ENCODE measurements at places on chromosomes 2 and 18.

- DNase-seq: no peak
These were observed 50.2 kb upstream of the DTNA start for GRCh38 chr18:34659579-34660517.

GRCh38 chr2:203743441-203743981 lies 37.1 kb downstream of the CD28 start:
- no peak for DNase-seq

DNA sequence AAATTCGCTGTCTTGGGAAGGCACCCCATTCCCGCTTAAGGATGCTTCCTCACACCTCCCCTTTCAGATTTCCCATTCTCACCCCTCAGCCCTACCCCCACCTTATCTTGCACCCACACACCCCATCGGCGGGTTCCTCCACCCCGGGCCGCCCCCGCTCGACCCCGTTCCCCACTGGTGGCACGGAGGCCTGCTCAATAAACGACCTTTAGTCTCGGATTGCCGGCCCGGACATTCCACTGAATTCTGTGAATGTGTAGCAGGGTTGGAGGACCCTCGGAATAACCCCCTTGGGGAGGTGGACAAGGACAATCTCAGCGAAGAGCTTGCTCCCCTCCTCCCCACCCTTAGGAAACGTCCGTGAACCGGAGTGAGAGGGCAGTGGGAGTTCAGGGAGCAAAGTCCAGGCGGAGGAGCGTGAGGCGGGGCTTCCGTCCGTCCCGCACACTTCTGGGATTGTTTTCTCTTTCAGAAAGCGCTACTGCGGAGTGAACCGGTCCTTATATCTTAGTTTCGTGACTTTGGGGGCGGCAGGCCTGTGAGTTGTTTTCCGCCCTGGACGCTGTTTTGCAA lies 2.8 kb upstream of the LBX2 start:
- no peak for DNase-seq

DNA sequence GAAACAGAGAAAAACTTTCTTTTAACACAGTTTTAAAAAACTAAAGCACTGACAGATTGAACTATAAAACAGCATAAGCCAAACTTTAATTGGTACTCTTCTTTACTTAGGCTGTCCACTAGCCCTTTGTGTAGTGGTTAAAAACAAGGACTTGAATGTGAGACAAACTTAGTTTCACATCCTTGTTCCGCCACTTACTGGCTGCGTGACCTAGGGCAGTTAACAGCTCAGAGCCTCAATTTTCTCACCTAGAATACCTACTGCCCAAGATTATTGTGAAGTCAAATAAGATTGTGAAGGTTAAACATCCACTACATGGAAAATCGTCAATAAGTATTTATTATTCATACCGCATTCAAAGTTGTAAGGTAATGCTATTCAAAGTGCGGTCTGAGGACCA lies 2.0 kb downstream of the WDR35 start:
- no peak for DNase-seq

DNA sequence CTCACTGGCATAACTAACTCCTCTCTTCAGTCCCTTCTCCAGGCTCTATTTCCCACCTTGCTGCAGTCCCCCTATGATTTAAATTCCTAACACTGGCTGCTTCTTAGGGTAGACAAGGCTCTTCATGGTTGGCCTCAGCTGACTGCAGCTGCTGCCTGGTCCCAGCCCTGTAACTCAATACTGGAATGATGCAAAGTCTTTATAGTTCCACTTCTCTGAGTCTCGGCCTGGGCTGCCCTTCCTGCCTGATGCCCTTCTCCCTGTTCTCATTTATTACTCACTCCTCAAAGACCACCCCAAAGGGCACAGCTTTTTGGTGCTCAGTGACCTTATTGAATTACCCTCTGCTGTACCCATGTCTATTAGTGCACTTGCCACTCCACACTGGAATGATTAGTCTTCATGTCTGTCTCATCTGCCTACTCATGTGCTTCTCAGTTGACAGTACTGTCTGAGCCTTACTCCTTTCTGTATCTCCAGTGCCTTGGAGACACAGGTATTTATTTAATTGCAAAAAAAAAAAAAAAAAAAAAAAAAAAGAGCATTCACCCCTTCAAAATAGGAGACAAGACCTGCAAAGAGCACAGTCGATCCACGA lies 199.4 kb upstream of the REV1 start:
- DNase-seq: no peak

DNA sequence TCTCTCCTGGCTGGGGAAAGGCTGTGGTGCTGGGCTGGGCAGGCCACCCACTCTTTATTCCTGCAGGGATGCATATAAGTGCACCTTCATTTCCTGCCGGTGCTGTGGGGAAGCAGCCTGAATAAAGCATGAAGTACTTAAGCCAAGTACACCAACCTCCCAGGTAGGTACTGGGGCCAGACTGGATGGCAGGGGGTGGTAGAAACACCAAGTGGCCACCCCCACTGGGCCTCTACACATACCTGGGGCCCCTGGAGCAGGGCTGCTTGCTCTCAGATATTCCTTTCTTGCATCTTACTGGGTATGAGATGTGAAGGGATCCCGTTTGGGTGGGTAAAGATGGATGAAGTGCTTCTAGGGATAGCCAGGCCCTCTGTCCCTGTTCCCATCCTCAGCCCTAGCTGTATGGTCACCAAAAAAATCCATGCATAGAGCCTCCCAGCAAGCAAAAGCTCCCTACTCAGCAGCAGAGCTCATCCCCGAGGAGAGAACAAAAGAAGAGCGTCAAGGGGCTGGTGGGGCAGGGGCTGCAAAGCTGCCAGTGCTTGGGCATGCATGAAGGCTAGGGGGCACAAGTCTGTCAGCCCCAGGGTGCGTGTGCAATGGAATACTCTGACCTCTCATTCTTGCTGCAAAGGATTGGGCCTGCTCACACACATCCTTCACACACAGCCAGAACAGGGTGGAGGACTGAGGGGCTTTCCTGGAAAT lies 22.0 kb downstream of the CCT7 start:
- no peak for DNase-seq

DNA sequence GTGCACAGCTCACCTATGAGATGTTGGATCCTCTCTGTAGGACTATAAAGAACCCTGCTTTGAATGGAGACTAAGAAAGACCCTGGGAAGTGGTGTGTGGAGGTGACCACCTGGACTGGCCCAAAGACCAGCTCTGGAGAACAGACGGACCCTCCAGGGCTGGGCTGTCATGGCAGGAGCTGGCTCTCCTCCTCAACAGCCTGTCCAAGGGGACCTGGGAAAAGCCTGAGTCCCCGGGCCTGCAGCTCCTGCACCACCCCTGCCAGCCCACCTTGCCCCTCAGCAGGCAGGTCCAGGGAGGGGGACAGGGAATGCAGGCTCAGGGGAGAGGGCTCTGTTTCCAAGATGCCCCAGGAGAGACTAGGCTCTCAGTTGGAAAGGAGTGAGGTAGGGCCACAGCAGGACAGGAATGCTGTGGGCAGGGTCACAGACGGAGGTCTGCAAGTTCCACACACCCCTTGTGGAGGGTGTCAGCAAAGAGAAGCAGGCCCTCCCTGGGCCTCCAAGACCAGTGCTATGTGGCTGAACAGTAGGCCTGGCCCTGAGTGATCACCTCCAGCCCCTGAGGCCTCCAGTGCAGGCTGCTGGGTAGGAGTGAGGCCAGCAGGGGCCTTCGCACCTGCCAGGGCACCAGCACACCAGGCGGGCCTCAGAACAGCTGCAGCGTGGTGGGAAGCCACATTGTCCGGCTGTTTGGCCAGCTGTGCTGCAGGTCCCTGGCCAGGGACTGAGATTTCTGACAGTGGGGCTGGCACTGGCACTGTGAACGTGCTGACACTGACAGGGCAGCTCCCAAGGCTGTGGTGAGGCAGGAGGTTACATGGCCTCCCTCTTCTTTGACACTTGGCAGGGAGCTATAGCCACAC lies 86.4 kb upstream of the OTOS start:
- DNase-seq: no peak

- no peak for DNase-seq
These were observed 353.2 kb upstream of the TRIB2 start for GRCh38 chr2:12363569-12363968.

DNA sequence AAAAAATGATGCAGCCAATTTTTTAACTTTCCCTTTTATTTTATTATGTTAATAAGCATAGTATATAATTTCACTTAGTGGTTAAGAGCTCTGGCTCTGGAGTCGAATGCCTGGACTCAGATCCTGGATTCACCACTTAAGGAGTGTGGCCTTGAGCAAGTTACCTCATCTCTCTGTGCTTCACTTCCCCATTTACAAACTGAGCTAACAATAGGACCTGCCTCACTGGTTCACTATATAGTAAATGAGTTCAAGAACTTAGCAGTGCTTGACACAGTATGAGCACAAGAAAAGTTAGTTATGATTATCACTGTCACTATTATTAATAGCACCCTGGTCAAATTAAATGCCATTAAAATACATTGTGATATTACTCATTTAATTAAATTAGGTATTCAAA lies 30.6 kb downstream of the SCN3A start:
- DNase-seq: no peak

DNA sequence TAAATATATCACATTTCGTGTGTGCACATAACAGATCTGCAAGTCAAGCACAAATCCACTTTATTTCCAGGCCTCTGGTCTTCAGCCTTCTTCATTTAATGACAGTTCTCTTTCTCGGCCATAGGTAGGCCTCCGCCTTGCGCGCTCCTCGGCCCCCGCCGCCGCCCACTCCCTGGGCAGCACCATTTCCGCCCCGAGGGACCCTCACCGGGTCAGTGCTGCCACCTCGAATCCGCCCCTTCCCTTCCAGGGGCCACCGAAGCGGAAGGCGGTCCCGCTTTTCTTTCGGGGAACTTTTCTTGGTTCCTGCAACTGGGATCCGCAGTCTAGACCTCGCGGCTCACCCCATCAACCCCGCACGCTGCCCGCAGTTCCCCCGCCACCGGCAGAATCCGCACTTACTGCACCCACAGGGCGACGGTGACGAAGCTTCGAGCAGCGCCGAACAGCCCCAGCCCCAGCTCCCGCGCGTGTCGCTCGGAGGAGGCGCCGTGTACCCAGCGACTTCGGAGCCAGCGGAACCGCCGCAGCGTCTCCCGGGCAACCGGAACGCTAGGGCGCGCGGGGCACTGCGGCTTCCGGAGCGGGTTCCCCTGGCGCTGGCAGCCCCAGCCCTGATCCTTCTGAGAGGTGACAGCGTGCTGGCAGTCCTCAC lies at the start of gene CDKL4:
TSS of gene CDKL4 (minus strand) at position 502 of the 655 bp plus-strand sequence.
- DNase-seq: peak; percentile 35

- DNase-seq: no peak
These were observed 528 bp upstream of the PCGF1 start for GRCh38 chr2:74507926-74508520.

DNA sequence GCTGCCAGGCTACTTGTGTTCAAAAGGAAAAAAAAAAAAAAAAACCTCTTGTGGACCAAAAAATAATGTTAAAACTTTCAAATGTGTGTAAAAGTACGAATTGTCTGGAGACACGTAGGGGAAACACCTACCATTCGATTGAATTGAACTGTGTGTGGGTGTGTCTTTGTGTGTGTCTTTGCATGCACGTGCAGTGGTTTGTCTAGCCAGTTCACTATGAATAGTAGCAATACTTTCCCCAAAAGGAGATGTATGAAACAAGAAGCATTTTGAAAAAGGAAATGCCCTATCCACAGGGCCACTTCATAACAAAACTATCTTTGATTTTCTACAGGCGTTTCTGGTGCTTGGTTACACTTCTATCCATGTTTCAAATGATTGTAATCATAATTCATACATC lies 186.8 kb downstream of the RPRM start:
- DNase-seq: no peak

DNA sequence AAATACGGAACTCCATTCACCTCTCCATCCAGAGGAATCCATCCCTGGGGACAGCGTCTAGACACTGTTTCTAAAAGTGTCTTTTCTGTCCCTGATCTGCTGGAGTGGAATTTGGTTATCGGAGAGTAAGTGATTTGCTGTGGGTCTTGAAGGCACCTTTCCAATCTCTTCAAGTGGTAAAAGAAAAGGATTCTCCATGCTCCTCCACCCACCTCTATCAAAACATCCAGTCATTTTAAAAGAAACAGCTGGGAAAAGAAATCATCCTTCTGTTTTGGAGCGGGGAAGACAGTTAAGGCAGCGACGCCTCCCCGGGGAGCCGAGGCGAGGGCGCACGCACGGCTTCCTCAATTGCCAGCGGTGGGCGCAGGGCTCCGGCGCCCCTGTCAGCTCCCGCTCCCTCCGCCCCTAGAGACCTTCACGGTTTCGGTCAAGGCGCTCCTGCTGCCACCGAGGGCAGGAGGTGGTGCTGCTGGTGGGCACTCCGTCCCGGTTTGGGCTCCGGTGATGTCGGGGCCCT lies 547 bp downstream of the SLC35F5 start:
- DNase-seq: peak; percentile 21

- DNase-seq: no peak
These were observed 190.9 kb downstream of the EIPR1 start for GRCh38 chr2:3186766-3187165.

DNA sequence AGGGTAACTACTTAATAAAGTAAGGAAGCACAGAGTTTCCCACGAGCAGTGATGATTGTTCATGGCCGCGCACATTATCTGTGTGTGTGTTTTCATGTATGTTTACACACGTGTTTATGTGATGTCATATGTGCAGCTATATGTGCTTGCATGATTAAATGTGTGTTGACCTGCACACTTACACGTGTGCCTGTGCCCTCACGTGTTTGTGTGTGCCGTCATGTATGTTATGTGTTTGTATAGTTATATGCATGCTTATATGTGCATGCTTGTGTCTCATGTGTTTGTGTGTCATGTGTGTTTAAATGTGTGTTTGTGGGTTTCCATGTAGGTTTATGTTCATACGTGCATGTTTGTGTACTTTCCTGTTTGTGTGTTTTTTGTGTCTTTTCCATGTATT lies 782.3 kb downstream of the GALR1 start:
- no peak for DNase-seq

DNA sequence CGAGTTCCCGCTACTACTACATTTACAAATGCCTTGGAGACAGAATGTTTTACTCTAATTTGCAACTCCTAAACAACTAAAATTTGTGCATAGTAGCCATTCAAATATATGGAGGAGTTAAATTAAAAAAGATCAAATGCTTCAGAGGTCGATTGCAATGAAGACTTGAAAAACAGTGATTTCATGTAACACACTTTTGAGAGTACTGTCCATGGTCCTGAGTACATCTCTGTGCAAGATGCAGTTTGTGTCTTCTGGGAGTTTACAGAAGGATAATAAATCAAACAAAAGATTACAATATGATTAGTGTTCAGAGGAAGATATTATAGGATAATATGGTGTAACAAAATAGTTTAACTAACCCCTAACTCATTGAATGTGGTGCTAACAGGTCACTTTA lies 894.7 kb downstream of the TMEM182 start:
- no peak for DNase-seq

- no peak for DNase-seq
These were observed 5.4 kb upstream of the BOD1L2 start for GRCh38 chr18:57141208-57142129.

DNA sequence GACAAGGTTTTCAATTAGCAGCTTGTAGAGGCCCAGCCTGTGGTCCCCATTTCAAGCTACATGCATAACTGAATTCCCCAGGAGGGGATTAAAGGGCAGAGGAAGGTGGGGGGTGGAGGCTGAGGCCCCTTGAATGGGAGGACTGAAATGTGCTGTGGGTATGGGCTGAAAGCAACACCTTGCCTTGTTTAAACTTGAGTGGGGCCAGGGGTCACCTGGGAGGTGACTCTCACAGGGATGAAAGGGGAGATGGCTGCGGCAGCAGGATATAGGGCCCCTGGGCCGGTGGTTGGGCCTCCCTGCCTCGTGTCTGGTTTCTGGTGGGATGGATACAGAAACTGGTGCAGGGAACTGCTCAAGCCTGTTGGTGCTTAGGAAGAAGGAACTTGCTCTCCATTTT lies 225.9 kb upstream of the SPRED2 start:
- no peak for DNase-seq

GRCh38 chr2:3430740-3431490 lies 51.4 kb downstream of the TRAPPC12 start:
- DNase-seq: no peak

- DNase-seq: no peak
These were observed 62.6 kb upstream of the CTLA4 start for GRCh38 chr2:203804764-203805485.
